ENCODE measurements at places on chromosomes 4 and X.

GRCh38 chr4:26060286-26060685 lies 146.3 kb downstream of the SMIM20 start:
- DNase-seq: no peak

GRCh38 chr4:40621592-40622512 lies 7.8 kb downstream of the RBM47 start:
- DNase-seq: no peak

GRCh38 chr4:175540151-175540550 lies 271.9 kb downstream of the GPM6A start:
- DNase-seq: no peak

DNA sequence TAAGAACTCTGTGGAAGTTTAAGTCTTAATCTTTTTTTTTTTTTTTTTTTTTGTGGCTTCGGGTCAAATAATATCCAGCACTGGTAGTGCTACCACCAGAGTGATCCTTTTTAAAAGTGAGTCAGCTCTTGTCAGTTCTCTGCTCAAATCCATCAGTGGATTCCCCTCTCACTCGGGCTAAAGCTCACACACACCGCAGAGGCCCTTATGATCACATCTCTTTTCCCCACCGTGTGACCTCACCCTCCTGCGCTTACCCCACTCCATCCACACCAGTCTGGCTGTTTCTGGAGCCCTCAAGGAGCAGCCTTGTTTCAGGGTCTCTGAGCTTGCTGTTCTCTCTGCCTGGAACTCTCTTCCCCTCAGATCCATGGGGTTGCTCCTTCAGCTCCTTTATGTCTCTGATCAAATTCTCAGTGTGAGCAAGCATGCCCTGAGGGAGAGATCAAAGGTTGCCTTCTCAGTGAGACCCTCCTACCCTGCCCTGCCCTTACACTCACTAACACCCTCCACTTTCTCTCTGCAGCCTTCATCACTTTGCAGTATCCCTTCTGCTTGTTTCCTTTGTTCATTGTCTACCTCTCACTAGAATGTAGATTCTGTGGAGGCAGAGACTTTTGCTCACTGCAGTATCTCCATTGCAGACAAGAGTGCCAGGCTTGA lies 19.8 kb upstream of the BEND4 start:
- DNase-seq: no peak

DNA sequence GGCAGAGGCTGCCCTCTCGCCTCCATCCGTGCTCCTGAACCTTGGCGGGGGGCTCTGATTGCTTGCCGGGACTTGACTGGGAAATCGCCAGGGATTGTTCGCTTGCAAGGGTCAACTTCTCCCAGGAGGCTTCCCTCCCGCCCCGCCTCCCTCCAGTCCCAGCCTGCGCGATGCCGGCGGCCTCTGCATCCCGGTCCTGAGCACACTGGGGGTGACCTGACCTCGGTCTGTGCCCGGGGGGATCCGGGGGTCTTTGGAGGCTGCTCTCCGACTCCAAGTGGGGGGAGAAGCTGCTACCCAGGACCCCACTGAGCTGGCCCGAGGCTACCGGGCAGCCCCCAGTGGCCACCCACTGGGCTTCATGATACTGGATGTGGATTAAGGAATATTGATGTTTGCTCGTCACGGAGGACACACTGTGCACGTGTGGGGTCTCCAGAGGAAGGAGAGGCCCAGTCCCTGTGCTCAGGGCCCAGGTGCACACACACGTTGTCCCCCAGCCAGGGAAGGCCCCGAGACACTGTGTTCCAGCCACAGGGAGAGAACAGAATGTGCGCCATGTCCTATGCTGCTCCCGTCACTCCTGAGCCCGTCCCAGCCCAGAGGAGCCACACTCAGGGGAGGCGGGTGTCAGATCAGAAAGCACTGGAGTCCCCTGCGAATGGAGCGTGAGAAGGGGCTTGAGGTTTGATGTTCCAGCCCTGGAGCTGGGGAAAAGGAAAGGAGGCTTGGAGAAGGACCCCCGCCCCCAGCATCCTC lies 55.9 kb upstream of the NKX1-1 start:
- DNase-seq: no peak

Data from activated CD4-positive, alpha-beta T cell treated with anti-CD3 and anti-CD28 coated beads, Interleukin-2, amount 50 U/mL, for 4 hours (primary cell).